ENCODE measurements at places on chromosomes 4 and X. TPM values are rescaled to one million over a fixed set of nuclear protein-coding genes. Genes with fewer than 3 reads are reported as not detected.

Gene DDX60
- 3.4 TPM for total RNA-seq

Gene SUPT20HL2
- not detected for total RNA-seq

GRCh38 chr4:6110681-6111353 lies 89.5 kb downstream of the JAKMIP1 start:
- no peak for DNase-seq

DNA sequence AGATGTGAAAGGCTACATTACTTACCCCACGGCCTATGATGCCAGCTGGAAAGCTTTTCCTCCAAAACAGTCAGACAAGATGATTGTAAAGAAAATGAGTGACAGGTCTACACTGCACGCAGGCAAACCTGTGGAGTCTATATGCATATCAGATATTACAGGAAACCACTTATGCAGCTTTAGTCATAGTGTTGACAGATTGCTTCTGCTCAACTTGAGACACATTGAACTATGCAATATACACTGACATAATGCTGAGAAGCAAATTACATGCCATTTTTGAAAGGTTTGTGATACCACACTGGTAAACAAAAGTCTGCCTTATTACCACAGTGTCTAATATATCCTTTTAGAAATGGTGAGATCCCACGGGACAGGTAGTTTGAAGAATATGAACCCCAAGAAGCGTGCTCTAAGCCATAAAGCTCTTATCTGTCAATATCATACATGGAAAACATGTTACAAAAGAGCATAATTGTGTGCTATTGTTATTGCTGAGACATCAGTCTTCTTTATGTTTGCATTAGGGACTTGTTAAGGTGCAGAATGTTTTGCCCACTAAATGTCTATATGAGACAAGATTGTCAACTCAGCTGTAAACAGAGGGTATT lies 1835.8 kb upstream of the TENM3 start:
- no peak for DNase-seq

GRCh38 chr4:71732066-71732465 lies 51.8 kb downstream of the GC start:
- DNase-seq: no peak

DNA sequence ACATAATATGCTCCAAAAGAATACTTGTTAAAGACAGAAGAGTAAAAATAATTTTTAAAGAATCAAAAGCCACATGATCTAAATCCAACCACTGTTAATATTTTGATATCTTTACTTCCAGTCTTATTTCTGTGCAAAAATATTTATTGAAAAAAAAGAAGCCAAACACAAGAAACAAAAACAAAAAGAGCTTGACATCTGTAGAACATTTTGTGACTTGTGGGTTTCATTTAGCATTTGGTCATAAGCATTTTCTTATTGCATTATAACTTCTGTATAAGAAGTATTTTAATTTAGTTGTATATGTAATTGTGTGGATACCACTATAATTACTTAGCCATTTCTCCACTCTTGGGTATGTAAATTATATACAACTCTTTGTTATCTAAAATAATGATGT lies 63.1 kb downstream of the DIPK2B start:
- DNase-seq: no peak

DNA sequence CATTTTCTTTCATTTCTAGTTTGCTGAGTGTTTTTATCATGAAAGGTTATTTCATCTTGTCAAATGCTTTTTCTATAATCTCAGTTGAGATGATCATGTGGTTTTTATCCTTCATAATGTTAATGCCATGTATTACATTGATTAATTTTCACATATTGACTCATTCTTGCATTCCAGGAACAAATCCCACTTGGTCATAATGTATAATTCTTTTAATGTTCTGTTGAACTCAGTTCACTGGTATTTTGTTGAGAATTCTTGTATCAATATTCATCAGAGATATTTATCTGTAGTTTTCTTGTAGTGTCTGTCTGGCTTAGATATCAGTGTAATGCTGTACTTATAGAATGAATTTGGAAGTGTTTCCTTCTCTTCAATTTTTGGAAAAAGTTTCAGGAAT lies 16.7 kb upstream of the LHFPL1 start:
- no peak for DNase-seq

GRCh38 chr4:23720556-23720955 lies 169.3 kb downstream of the PPARGC1A start:
- DNase-seq: no peak

GRCh38 chr4:25857403-25857802 lies 5.4 kb downstream of the SEL1L3 start:
- no peak for DNase-seq

Gene CC2D2A
- total RNA-seq: not detected

GRCh38 chr4:112076919-112077608 lies 68.2 kb upstream of the FAM241A start:
- DNase-seq: no peak

- no peak for DNase-seq
These were observed 8.8 kb downstream of the ENPEP start for GRCh38 chr4:110484767-110485166.

- DNase-seq: no peak
These were observed 34.6 kb downstream of the EFHC2 start for GRCh38 chrX:44308869-44309268.

Gene GLRA3
- total RNA-seq: not detected

DNA sequence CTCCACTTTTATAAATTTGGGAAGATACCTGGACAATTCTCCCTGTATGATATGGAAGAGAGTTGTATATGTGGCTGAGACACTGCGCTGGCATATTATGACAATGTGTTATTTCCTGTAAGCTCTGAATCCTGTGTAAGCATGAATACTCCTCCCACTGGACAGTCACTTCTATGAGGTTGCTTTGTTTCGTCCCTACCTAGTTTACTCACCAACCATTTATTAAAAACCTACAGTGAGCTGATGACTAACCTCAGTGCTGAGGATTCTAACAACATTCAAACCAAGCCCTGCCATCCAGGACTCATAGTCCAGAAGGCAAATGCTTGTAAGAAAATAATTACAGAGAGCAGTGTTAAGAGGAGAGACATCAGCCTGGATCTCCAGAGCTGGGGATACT lies 1632.9 kb upstream of the TENM3 start:
- no peak for DNase-seq

DNA sequence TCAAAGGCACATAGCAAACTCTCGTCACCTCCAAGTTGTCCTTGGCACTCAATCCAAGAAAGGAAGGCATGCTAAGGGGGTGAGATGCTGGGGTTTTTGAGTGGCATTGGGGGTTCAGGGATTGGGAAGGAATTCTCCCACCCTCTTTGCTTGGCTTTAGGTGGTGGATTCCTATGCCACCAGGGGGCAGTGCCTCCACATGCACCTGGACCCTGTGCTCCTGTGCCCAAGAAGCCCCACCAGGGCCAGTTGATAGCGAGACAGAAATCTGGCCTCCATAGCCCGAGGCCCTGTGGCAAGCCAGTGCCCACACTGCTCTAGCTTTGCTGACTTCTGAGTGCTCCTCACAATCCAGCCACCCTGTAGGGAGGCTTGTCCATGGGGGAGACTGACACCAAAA lies 2.0 kb upstream of the FATE1 start:
- DNase-seq: no peak

Gene DDIT4L
- 0.08 TPM for total RNA-seq

Gene KIAA1210
- total RNA-seq: not detected

Gene NEUROG2
- not detected for total RNA-seq

- peak; percentile 47 for DNase-seq
These were observed 91.7 kb upstream of the CXorf66 start for GRCh38 chrX:140057001-140057411.

DNA sequence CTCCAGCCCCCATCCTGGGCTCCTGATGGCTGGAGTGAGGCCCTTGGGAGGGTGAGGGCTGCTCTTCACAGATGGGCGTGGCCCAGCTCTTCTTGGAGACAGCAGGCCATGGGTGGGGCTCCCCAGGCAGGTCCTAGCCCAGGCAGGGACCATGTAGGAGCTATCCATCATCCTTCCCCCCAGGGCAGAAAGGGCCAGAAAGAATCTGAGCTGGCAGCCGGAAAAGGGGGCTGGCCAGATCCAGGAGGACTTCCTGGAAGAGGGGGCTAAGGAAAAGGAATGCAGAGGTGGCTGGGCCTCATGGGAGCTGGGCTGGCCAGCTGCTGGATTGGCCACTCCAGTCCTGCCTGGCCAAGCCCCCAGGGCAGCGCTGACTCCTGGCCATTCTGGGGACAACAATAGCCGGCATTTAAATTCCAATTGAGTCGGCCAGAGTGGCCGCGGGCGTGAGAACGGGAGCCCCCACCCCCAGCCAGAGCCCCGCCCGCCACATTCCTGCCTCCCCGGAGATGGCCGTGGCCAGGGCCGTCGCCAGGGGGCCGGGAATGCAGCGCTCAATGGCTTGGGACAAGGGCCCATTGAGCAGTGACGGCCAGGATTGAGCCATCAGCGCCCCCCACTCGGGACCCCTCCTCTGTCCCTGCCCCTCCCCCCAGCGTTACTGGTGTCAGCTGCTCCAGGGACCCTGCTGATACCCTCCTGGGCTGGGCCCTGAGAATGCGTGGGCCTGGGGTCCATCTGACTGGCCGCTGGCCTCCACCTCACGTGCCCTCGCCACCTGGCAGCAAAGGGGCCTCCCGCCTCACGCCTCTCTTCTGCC lies 15.1 kb upstream of the FGFR3 start:
- DNase-seq: no peak

Gene NXF2
- total RNA-seq: not detected

- no peak for DNase-seq
These were observed 53.9 kb upstream of the PDLIM3 start for GRCh38 chr4:185589067-185589836.

Gene ZNF732
- total RNA-seq: not detected

- DNase-seq: no peak
These were observed 19.8 kb downstream of the DCUN1D4 start for GRCh38 chr4:51862781-51863180.

DNA sequence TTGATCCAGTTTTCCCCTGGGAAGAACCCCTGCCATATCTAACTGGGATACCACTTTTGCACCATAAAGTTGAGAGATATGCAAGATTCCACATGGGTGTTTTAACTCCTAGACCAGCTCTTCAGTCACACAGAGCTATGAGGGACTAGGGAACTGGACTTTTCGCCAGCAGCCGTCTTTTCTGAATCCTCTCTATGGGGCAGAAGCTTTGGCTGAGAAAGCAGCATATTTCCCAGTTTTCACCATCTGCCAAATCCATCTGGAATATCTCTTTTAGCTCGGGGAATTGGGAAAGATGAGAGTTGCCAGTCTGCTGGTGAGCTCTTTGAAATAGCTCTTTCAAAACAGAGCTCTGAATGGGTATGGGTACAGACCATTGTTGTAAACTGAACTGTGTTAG lies 20.9 kb downstream of the APOOL start:
- DNase-seq: no peak

GRCh38 chrX:13876652-13877051 lies 59.8 kb upstream of the GPM6B start:
- no peak for DNase-seq

Gene TAF7L
- total RNA-seq: 0.22 TPM

GRCh38 chr4:25523405-25523804 lies 132.2 kb upstream of the SLC34A2 start:
- no peak for DNase-seq

DNA sequence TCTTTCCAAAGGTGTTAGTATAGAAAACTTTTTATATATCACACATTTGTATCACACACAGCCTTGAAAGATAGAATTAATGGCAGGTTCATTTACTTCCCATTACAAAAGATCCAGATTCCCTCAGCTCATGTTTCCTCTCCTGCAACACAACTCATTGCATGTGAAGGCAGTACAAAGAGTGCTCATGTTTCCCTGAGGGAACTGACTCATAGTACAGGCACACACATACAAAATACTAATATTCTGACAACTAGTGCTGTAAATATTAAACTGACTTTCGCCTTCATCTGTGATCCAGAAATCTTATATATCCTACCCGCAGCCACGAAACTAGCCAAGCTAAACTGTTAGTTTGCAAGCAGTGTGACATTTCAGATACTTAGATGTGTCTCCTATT lies 819.8 kb upstream of the PCDH7 start:
- no peak for DNase-seq

GRCh38 chrX:866441-866990 lies 235.9 kb downstream of the SHOX start:
- DNase-seq: no peak

- no peak for DNase-seq
These were observed 13.6 kb downstream of the OTC start for GRCh38 chrX:38365954-38366353.

Gene IGSF1
- not detected for total RNA-seq

DNA sequence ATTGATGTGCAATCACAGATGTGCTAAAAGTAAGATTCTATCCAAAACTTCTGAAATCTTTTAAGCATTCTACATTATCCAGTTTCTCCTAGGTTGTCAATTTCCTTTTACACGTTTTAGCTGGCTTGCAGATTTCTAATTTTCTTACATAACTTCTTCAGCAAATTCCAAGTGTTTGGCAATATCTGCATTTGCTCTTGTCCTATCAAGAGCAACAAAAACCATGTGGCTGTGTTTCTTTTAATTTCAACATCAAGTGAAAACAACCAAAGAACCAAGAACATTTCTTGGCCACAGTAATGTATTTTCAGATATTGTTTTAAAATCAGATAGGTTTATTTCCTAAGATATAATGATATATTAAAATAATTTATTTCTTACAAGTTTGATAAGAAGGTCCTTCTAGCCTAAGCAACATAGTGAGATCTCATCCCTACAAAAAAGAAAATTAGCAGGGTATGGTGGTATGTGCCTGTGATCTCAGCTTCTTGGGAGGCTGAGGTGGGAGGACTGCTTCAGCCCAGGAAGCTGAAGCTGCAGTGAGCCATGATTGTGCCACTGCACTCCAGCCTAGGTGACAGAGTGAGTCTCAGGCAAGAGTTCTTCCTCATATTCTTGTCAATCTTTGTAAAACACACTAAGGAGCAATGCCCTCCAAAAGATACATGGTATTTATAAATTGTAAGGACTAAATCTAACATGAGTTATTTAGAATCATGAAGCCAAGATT lies 131.4 kb upstream of the NAP1L5 start:
- DNase-seq: no peak

DNA sequence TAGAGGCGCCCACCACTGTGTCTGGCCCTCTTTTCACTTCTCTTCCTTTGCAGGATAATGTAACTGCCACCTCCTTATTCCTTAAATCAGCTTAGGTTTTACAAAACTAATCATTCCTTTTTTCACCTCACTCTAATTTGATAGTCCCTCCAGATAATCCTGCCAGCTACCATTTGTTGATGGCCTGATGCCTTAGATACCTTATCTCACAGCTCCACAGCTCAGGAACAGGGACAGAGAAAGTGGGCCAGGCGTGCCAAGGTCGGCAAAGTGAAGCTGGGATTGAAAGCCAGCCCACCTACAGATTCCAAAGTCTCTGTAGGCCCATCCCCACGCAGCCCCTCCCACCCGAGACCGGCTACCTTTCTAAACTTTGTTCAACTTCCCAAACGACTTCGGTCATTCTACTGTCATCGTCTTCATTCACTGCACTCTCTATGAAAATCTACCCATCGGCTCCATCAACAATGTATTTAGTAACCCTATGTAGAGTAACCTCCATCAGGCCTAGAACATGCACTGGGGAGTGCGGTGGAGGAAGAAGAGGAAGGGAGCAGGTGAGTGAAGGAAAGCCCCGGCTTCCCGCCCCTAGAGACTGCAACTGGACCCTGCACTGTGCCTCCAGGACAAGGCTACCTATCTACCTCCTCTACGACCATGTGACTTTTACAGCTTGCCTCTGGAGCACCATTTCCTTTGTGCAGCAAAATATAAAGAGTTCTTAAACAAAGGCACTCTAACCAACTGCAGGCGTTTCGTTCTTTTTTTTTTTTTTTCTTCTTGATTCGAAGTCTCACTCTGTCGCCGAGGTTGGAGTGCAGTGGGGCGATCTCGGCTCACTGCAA lies 1.5 kb downstream of the CASP6 start:
- no peak for DNase-seq

Data from activated T-cell treated with anti-CD3 and anti-CD28 coated beads, Interleukin-2, amount 50 U/mL, for 4 hours (primary cell).